ENCODE measurements at places on chromosomes 2 and 18.

DNA sequence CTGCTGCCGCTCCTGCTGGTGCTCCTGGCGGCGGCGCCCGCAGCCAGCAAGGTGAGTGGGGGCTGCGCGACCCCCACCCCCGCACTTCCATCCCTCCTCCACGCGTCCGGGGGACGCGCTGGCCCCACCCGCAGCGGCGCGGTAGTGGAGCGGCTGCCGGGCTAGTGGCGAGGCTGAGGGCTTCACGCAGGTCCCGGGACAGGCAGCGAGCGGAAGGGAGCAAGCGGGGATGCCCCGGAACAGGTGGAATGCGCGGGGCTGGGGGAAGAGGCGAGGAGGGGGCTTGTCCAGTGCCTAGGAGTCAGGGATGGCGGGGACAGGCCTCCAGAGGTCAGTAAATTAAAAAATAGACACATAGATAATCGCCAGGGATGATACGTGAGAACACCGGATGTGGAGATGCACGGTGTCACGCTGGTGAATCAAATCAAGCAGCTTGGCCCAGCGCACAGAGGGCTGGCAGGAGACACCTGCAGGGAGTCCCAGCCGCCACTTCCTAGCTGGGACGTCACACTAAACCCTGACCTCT is 403 bp downstream of the COL4A3 start:
- DNase-seq = no peak

GRCh38 chr2:30636311-30636710 is 170.9 kb downstream of the CAPN13 start:
- DNase-seq = no peak

- no peak for DNase-seq
These were observed 62.8 kb downstream of the NABP1 start for GRCh38 chr2:191740759-191741158.

DNA sequence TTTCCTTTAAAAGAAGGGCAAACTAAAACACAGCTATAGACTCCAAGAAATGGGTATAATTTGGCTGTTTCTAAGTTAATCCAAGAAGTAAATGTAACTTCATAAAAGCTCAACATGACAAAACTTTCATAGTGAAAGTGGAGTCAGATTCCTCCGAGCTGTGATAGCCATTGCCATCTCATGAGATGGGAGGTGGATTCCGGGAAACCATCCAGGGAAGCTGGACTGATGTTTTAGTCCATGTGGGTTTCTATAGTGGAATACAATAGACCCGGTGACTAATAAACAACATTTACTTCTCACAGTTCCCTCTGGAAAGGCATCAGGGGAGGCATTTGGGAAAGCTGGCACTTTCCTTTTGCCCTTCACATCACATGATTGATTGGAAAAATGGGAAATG is 10.0 kb upstream of the LAPTM4A start:
- DNase-seq = no peak

- DNase-seq = peak; percentile 62
These were observed 80.2 kb downstream of the SMAD4 start for GRCh38 chr18:51110073-51110797.

DNA sequence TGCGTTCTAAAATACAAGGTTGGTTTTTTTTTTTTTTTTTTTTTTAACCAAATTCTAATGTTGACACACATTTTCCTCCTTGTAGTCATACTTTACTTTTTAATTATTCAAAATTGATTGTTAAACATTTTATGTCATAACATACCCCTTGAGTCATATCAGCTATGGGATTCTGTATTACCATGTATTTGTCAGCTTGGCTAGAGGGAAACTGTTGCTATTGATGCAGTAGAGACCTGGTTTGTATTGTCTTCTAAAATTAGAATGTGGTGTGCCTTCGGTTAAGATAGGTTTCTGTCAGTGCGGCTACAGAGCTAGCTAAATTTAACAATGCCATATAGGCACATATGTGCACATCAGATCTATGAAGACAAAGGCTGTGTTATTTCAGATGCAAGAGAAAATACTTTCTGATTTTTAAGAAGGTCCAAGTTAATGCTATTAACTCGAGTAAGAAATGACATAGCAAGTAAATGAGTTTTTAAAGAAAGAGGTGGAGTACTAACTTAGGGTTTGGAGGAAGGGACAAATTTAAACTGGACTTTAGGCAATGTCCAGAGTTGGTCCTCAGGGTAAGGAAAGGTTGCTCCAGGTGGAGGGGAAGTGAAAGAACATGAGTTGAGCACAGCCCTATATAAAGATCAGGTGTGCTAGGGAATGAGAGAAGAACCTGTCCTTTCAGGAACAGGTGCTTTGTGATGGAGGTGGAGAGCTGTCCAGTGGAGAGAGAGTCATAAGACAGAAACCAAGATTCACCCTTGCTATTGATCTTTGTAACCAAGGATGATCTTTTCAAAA is 152.3 kb downstream of the PRPF40A start:
- DNase-seq = no peak

GRCh38 chr18:30730915-30731314 is 311.6 kb downstream of the DSC3 start:
- DNase-seq = no peak

DNA sequence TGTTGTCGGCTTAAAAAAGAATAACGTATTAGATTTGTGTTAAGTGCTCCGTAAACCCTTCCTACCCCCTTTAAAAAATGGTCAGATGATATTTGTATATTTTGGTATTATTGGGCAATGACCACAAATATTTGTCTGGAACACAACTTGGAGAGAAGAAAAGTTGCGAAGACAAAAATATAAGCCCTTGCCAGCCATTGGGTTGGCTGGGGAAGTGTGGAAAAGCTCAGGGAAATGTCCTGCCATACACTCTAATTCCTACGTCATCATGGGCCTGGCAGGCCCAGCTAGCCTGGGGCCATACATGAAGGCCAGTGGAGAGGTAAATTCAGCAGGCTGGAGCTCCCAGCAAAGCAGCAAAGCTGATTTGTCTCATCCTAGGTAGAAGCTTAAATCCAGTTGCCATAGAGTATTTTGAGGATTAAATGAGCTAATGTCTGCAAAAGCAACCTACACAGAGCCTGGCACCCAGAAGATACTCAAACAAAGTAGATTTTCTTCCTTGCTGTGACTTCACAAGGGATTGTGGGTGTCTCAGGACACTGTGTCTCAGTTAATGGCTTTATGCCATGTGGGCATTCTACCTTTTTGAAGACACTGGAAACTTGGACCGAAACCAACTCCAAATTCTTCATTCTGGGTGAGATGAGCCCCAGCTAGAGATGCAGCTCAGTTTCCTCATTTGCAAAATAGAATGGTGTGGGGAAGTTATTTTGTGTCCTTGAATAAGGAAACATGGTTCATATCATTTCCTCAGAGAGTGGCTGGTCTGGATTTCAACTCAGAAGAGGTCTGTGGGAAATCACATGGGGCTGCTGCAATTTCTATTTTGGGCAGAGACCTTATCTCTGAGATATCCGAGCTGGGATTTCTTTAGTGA is 87.9 kb upstream of the MAP4K3 start:
- no peak for DNase-seq

DNA sequence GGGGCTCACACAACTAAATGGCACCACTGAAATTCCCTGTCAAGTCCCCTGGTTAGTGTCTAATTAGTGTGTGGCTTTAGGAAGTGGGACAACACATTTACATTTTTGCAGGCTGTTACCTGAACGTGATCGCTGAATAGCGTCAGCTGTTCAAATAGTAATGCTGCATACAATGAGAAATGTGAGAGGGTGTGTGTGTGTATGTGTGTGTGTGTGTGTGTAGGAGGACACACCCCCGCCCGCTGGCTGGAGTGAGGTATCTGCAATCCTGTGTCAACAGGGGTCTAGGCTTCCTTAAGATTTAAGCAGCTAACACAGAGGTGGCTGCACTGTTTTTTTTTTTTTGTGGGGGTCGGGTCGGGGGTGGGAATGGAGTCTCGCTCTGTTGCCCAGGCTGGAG is 4.8 kb upstream of the LYPD6B start:
- no peak for DNase-seq

DNA sequence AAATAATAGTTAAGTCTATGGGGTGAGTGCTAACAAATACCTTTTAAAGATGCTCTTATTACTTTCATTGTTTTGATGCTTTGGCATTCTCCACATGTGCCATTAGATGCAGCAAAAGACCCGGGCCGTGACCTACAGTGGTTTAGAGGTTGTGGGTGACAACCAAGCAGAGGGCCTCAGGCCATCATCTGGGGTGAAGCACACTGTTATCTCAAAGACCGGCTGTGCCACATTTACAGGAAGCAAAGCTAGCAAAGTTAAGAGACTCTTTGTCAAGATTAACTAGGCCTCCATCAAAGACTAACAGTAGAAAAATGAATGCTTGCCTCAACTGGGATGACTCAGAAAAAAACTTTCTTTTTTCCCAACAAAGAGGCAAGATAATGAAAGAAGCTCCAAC is 695.3 kb downstream of the SATB2 start:
- no peak for DNase-seq

GRCh38 chr2:23589739-23590138 is 204.8 kb downstream of the KLHL29 start:
- DNase-seq = no peak

DNA sequence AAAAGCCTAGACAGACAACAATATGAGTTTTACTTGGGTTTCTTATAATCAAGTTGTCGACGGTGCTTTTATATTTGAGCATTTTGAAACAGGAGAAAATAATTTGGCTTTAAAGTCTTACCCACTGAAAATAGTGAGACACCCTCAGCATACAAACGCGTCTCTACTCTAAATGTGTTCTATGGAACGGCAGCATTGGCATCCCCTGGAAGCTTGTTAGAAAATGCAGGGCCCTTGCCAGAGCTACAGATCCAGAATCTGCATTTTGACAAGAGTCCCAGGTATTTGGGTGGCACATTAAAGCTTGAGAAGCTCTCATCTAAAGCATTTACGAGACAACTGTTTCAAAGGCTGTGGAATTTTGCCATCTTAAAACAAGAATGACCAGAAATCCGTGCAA is 163.5 kb downstream of the PID1 start:
- no peak for DNase-seq

GRCh38 chr2:19426941-19427340 is 68.5 kb upstream of the OSR1 start:
- DNase-seq = no peak

DNA sequence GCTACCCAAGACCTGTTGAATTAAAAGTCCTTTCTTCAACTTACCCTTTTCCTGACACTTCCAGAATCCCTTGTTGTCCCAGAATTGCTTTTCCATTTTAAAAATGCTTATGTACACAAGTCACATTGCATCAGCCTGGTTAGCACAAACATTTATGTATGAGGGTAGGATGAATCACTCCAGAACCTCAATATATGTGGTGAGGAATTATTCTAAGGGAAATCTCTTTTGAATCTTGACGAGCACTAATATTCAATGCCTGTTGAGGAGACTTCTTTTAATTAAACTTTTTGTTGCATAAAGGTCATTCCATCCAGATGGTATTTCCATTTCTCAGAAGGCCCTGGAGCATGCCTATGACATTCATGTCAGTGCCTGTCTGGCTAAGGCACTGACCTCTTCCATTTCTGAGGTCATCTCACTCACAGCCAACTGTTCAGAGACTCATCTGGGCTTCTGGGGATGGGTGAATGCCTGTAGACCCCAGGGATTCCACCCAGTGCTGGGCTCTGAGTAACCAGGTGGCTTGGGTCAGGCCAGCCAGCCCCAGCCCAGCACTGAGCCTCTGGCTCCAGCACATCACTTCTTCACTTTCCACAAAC is 28.2 kb downstream of the ACMSD start:
- DNase-seq = no peak

GRCh38 chr2:127564429-127565260 is 29.2 kb downstream of the MYO7B start:
- no peak for DNase-seq

DNA sequence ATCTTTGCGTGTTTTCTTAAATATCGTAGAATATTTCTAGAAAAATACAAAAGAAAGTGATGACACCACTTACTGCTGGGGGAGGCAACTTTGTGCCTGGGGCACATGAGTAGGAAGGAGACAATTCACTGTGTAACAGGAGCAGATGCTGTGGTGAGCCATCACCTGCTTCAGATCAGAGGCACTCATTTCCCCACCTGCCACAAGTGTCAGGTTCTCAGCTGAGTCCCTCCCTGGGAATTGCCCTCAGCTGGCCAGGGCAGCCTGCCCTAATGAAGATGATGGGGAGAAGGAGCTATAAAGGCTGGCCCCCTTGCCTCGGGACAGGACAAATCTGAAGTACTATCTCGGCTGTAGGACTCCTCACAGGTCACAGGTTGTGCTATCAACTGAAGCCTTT is 322.8 kb downstream of the STK39 start:
- DNase-seq = no peak

- DNase-seq = no peak
These were observed 30.5 kb upstream of the NEDD4L start for GRCh38 chr18:58013241-58014211.

DNA sequence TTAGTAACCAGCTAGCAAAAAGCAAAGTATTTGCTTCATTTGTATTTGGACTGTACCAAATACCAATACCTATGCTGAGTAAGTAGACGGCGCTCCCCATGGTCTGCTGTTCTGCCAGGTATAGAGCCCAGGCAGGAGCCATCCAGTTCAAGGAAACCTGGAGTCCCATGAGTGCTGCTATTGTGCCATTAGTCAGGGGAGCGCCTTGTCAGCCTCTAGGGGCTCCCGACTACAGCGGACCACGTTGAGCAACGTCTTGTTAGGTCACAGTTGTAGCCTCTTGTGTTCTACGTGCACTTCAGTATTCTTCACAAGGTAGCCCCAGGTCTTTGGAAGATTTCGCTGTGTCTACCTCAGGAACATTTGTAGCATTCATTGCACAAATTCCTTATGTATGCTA is 21.6 kb upstream of the SLC9A2 start:
- DNase-seq = no peak

GRCh38 chr2:141929331-141930252 is 201.2 kb downstream of the LRP1B start:
- no peak for DNase-seq

DNA sequence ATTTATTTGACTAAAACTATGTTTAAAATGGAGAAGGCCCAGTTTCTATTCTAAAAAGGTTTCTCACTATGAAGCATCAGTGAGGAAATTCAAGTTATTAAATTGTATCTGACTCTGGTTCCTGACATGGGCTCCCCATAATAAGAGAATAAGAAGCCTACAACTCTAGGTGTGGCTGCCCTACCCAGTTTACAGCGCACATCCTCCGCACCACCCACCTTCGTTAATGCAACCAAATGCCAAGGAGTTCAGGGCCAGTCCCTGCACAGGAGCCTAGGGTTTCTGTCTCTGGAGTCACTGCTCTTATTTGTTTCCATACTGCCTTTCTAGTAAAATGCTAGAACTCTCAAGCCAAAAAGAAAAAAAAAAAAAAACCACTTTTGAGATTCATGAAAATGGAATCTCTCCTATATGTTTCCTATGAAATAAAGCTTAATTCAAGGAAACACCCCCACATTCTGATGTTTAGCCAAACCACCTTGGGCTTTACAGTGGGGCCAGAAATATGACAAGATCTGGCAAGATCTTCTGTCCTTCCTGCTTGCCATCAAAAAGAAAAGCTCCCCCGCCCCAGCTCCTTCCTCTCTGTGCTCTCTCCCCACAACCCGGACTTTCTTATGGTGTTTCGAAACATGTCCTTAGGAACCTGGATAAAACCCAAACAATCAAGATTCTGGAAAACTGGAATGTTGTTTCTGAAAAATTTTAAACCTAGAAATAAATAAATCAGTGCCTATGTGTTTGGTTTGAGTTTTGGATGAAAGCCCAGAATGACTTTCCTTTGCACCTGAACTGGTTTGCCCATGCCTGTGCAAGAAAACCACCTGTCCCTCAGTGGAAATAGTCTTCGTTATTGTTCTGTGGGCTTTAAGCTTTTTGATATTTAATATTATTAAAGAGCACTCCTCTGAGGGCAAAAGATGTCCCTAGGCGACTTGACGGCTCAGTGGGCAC is 136.7 kb downstream of the SP3 start:
- DNase-seq = no peak

Data from activated CD4-positive, alpha-beta T cell treated with anti-CD3 and anti-CD28 coated beads, Interleukin-2, amount 50 U/mL, for 1 hour (primary cell).